ENCODE measurements at places on chromosomes 4 and X.
A peak's percentile ranks its signal among the peaks of the same experiment; 100 is the strongest.

DNA sequence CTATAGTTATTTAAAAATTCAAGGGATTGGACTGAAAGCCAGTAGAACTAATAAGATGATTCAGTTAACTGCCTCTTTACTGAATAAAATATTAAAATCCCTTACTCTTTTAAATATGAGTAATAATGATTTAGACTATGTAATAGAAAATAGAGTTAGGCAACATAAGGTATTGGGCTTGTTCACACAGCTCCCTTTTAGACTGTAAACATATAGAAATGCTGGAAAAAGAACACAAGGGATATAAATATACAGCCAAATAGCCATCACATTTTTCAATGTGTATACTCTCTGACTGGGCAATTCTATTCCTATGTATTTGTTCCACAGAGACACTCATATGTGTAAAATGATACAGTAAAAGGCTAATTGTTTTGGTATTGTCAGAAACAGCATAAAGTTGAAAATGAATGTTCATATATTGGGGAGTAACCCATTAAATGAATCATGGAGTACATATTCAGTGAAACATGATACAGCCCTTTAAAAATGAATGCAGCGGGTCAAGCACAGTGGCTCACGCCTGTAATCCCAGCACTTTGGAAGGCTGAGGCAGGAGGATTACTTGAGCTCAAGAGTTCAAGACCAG is 129.8 kb downstream of the TBC1D19 start:
- no peak for DNase-seq

DNA sequence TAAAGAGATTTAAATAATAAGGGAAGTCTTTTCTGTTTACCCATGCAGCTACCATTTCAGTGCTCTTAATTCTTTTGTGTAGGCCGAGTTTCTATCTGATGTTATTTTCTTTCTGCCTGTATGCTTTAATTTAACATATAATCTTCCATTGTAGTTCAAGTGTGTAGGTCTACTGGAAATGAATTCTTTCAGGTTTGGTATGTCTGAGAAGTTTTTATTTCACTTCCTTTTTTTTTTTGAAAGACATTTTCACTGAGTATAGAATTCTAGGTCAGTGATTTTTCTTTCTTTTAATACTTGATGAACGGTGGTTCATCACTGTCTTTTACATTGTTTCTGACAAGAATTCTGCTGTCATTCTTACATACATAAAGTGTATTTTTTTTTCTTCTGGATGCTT is 42.1 kb downstream of the VAMP7 start:
- no peak for DNase-seq

DNA sequence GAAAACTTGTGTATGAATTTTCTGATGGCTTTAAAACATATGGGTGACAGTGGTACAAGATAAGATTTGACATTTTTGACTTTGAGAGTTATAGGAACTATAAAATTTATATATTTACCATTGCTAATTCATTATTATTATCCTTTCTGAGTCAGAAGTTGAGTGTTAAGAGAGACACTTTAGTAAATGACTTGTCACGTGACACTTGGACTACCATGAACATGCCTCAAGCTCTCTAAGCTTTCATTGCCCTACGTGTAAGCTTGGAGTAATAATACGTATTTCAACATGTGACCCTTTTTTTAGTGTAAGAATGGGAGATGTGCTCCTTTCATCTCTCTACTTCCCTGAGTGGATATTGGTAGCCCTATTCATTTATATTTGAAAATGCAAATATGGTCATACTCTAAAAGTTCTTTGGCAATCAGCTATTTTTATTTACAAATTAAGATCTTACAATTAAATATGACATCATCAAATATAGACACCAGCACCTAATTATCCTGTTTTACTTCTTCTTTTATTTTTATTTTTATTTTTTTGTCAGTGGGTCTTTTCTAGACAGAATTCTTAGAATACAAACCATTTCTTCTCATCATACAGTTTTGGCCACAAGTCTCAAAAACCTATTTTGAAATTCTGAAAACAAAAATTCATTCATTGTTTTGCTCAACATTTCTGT is 837.0 kb downstream of the PDHA2 start:
- DNase-seq, result no peak

DNA sequence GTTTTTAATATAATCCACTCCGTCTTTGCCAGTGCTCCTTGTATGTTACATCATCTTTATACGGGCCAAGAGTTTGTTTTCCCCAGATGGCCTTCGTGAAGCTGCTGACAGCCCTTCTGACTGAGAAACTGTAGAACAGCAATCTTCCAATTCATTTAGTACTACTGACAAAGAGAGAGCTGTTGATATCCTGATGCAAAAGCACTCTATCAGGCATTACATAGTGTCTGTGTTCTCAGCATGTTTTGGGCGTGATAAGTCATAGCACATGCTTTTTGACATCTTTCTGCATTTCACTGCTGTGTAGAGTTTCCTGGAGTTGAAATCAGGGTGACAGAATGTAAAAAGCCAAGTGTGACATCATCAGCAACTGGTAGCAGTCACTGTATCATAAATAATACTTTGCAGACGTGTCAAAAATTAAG is 746.3 kb upstream of the FAM241A start:
- DNase-seq, result no peak

- no peak for DNase-seq
Observed at GRCh38 chrX:11929476-11929875, 171.4 kb downstream of the MSL3 start.

DNA sequence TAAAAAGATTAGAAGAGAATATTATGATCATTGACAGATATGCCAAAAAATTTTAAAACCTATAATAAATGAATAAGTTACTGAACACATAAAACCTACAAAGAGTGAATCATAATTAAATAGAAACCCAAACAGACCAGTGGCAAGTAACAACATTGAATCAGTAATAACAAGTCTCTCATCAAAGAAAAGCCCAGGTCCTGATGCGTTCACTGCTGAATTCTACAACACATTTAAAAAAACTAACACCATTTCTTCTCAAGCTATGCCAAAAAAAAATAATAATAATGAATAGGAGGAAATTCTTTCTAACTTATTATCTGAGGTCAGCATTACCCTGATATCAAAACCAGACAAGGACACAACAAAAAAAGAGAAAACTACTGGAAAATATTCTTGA is 30.6 kb downstream of the ACTRT1 start:
- DNase-seq, result no peak

DNA sequence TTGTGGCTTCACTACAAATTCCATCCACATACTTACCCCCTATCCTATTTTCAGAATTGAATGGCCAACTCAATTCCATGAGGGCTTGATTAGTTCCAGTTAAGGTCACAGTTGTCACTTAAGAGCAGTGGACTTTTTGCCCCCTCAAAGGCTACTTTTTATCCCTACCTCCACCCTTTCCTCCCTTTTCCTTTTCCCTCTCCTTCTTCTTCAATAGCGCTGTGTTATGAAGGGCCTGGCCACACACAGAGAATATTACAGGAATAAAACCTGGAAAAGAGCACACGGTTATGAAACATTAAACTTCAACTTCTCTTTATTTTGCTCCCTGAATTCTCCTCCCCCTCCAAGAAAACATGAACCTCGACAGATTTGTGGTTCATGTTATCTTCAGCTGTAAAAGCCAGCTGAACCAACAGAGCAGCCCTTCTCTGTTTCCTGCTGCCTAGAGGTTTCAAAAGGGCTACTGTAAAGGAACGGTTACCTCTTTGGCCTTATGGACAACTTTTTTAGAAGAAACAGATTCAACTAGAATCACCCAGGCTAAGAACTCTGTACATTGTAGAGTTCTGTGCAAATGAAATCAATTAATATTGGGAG is 87.0 kb upstream of the RPL34 start:
- DNase-seq, result peak; percentile 16

DNA sequence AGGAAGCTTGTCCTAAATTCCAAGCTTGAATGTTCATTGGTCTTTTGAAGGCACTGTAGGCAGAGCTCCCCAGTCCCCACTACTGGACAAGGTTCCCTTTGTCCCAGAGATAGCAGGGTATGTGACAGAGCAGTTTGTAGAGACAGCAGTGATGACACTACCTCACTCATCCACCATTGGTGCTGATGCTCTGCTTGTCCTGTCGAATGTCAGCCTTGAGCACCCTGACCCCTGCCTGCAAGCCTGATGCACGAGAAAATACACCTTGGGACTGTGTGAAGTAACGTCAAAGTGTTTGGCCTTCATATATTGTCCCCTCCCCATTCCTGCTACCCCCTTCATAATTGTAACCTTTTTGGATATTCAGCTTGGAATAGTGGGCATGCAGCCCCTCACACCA is 188.9 kb upstream of the EOLA2 start:
- DNase-seq, result no peak

GRCh38 chr4:89117115-89117514 is 5.8 kb downstream of the TIGD2 start:
- no peak for DNase-seq

DNA sequence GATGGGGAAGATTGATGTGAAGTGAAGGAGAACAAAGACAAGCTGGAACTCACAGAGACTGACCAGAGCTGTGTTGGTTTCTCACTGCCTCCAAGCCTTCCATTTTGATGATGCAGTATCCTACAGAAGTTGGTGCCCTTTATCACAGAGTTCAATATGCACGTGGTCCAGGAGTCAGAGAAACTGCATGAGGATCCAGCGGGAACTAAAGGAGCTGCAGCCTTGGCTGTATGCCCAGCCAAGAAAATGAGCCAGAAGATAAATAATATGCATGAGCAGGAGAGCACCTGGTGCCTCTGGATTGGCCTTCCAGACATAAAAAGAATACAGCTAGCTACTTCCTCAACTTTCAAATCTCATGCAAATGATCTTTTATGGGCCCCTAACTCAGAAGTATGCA is 44.3 kb upstream of the DCLK2 start:
- DNase-seq, result no peak

- no peak for DNase-seq
Observed at GRCh38 chrX:22135171-22135711, 103.1 kb downstream of the PHEX start.

- DNase-seq, result no peak
Observed at GRCh38 chr4:108543359-108543968, 76.9 kb upstream of the RPL34 start.

DNA sequence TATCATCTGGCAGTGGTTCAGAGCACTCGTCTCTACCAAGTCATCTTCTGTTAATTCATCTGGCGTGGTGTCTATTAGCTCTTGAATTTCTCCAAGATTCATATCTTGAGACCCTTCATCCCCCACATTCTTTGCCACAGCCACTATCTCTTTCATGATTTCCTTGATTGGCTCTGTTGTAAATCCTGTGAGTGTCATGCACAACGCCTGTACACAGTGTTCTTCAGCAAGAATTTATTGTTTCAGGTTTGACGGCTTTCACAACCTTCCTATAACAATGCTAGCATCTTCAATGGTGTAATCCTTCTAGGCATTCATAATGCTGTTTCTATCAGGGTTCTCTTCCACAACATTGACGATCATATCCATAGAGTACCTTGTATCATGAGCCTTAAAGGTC is 30.9 kb downstream of the MGST2 start:
- DNase-seq, result no peak

DNA sequence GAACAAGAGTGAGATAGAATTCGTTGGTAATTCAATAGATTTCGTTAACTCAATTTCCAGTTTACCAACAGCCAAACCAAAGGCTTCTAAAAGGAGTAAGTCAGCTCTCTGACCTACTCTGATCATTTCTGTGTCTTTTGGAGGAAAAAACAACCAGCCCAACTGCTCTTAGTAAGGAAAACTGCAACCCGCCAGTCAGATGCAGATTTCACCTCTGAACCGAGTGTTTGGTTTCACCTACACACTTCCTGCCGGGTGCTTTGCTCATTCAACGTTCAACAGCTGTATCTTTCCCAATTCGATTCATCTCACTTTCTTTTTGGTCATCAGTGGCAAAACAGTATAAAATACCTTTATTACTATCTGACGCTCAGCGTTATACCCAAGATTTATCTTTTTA is 24.5 kb downstream of the TMSB4X start:
- DNase-seq, result peak; percentile 55

DNA sequence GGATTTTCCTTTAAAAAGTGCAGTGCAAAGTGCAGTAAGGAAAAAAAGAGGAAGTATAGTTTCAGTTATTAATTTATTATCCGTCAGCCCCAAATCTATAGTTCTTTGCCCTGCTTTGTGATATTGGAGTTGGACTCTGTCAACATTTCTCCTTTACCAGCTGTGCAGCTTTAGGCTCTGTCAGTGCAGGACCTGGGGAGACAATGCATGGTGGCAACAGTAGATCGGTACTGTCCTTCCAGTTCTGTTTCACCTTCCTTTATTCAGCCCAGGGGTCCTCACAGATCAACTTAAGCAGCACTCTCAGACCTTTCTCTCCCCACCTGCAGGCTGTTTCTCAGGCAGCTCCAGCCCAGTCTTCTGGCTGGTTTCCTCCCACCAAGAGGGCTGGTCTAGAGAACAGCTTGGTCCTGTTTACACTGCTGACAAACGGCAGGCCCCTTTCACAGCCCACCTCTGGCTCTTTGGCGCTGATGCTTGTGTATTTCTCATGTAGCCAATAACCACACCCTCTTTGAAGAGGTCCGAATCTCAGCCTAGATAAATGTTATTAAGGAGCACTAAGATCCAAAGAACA is 71.6 kb downstream of the MCUB start:
- DNase-seq, result no peak

GRCh38 chrX:25198891-25199290 is 183.1 kb upstream of the ARX start:
- DNase-seq, result no peak

- DNase-seq, result no peak
Observed at GRCh38 chr4:71049395-71049794, 55.9 kb downstream of the DCK start.

DNA sequence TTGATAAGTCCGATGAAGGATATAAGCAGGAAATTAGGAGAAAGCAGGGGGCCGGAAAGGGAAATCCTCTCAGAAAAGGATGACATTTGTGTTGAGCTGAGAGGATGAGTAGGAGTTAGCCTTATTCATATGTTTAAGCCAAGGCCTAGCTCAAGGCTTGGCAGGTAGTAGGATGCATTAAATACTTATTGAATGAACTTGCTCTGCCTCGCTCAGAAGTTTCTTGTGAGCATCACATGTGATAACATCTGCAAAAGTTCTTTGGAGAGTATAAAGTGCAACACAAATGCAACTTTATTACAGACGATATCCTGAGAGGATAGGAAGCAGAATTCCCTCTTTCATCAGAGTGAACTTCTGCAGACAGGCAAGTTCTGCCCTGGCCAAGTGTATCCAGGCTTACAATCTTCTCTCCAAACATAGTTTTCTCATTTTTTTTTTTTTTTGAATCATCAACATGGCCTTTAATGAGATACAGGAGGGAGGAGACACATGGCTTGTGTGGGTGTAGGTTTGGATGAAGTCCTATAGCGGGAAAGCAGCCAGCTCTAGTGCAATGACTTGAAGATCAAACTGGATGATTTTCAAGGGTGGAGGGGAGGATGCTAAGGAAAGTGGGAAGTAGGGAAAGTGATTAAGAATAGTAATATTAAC is 48.1 kb downstream of the LUZP4 start:
- DNase-seq, result no peak

Measured in activated CD4-positive, alpha-beta T cell treated with anti-CD3 and anti-CD28 coated beads, Interleukin-2, amount 10 ng/mL, durations not matched to agents 7 days and 5 days (primary cell).